ENCODE measurements at places on chromosomes 7 and 10. TPM values are rescaled to one million over a fixed set of nuclear protein-coding genes. Genes with fewer than 3 reads are reported as not detected.

- no peak overlapping the region for H3K27ac ChIP-seq
- no peaks in the 10 kb centered on the region for H3K4me1 ChIP-seq
- no peak overlapping the region for H3K4me3 ChIP-seq
Measured at GRCh38 chr10:132802048-132802447, 16.1 kb upstream of the NKX6-2 start.

DNA sequence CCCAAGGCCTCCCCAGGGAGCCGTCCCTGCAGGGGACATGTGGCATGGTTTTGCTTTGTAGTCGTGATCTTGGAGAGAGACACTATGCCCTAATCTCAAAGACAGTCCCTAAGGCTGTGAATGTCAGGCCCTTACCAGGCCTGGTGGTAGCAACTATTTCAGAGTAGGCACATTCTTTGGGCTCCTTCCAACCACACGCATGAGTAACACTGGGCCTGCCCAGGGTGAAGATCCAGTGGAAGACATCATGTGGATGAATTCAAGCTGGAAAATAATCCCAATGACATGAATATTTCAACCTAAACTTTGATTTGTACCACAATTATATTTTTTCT is 39.5 kb upstream of the INSIG1 start:
- no peaks in the 10 kb centered on the region for H3K36me3 ChIP-seq
- no peaks in the 10 kb centered on the region for H3K4me1 ChIP-seq
- no peak overlapping the region for H3K4me3 ChIP-seq
- peak overlapping the region; percentile 64 for H3K27ac ChIP-seq
- DNase-seq = no peak

DNA sequence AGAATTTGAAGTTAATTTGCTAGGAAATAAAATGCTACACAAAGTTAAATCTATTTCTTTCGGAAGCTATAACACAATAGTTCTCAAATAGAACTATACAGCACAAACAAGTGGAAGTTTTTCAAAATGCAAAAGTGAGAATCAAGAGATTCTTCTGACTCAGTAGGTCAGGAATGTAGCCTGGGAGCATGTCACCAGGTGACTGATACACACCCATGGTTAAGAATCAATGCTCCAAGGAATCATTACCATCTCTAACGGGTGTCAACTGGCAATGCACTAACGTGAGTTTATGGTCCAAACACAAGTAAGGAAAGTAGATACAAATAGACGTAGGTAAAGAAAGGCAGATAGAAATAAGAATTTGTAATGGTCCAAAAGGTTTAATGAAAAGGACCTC is 170.5 kb downstream of the SRPK2 start:
- H3K4me1 ChIP-seq = no peaks in the 10 kb centered on the region
- no peaks in the 10 kb centered on the region for H3K27me3 ChIP-seq
- H3K4me3 ChIP-seq = no peak overlapping the region
- no peak overlapping the region for H3K27ac ChIP-seq
- H3K36me3 ChIP-seq = no peaks in the 10 kb centered on the region

The SYPL1 gene
- 220 TPM for total RNA-seq

The DNAJB12 gene
- 18.5 TPM for total RNA-seq

Measured in uterus (tissue), 4 donors.